ENCODE measurements at places on chromosomes 3 and 15. TPM values are rescaled to one million over a fixed set of nuclear protein-coding genes. Genes with fewer than 3 reads are reported as not detected.

DNA sequence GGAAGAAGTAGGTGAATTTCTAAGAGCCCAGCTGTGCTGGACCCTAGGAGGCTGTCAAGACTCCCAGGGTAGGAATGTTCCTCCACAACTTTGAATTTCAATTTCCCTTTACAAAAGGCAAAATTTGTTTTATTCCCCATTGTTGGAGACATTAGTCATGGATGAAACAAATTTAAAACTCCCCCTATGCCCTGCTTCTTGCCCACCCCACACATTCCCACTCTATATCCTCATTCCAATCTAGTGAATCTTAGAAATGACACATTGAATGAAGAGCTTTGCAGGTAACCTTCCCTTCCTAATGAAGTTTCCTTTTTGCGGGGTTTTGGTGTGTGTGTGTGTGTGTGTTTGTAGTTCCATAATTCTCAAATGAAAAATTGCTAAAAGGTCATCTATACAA lies 72.6 kb downstream of the CCNL1 start:
- DNase-seq: no peak

GRCh38 chr3:4746241-4746958 lies 232.8 kb upstream of the BHLHE40 start:
- DNase-seq: no peak

DNA sequence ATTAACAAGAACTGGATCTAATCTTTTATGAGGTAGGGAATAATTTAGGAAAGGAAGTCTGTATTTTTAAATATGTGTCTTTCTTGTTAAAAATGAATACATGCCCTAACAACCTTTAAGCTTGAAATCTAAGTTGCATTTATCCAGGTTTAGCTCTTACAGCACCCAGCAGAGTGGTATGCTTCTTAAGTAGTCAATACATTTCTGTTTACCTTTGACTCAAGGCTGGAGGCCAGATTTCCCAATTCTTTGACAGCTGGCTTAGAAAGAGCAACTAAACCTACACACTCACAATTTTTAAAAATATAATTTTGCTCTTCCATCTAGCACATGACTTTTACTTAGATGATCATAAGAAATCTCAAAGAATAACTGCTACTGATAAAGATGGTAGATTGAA lies 148.9 kb downstream of the DPH6 start:
- DNase-seq: no peak

GRCh38 chr3:171556574-171557145 lies 96.5 kb upstream of the TNIK start:
- DNase-seq: no peak

DNA sequence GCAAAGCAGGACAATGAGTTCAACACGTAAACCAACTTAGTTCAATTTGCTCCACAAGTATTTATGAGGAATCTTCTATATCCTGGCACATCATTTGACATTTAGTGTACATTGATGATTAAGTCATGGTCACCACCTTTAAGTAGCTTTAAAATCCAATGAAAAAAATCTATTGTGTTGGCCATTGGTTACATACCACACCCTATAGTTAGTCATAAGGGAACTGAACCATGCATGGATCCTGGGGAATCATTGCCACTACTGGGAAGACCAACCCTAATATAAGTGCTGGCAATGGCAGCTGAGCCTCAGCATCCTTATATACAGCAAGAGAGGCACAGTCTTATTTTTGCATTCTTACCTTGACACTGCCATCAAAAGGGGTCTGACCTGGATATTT lies 502.5 kb downstream of the MECOM start:
- DNase-seq: no peak

DNA sequence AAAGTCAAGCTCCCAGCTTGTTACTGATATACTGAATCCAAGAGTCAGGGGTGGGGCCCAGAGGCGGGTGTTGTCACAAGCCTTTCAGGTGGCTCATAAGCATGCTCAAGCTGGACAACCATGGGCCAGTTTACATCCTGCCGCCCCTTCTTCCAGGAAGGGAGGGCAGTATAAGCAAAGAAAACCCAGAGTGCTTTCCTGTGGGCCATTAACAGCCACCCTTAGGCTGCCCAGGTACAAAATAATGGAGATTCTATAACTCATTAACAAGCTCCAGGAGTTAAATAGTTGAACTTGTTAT lies 183.2 kb downstream of the NTRK3 start:
- no peak for DNase-seq

DNA sequence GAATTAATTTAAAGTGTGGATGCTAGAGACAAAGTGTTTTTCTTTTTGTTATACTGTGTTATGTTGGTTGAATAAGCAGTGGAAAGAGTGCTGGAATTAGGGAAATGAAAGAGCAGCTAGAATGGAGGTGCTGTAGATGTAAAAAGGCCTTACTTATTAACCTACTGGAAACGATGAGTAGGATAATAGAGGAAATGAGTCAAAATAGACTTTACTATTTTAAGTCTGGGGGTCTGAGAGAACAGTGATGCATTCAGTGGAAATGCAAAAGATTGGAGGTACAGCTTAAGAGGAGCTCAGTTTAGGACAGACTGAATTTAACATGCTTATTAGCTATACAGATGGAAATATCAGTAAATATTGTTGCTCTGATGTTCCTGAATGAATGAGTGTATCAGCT lies 674.0 kb downstream of the OTOL1 start:
- no peak for DNase-seq

- DNase-seq: no peak
Measured at GRCh38 chr3:45031531-45031930, 5.4 kb downstream of the CLEC3B start.

GRCh38 chr3:114567771-114568170 lies 273.9 kb downstream of the TIGIT start:
- DNase-seq: no peak

- DNase-seq: no peak
Measured at GRCh38 chr3:48034000-48034516, 17.8 kb upstream of the MAP4 start.

GRCh38 chr15:64274341-64274950 lies 81.5 kb downstream of the CSNK1G1 start:
- DNase-seq: no peak

GRCh38 chr3:124318014-124318413 lies 326.1 kb upstream of the ROPN1 start:
- no peak for DNase-seq

DNA sequence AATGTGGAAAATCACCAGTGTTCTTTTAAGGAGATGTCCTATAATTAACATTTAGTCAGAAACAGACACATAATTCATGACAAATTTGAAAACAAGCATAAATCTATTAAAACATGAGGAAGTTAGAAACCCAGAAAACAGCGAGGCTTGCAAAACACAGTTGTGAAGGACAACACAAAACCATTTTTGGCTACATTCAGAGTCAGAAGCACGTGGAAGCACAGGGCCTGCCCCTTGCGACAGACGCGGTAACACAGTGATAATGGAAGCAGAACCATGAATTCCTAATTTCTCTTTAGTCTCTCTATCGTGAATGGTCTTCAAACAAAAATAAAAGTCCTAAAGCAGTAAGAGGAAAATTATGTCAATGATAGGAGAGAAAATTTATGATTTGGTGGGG lies 12.2 kb downstream of the NCEH1 start:
- DNase-seq: no peak

DNA sequence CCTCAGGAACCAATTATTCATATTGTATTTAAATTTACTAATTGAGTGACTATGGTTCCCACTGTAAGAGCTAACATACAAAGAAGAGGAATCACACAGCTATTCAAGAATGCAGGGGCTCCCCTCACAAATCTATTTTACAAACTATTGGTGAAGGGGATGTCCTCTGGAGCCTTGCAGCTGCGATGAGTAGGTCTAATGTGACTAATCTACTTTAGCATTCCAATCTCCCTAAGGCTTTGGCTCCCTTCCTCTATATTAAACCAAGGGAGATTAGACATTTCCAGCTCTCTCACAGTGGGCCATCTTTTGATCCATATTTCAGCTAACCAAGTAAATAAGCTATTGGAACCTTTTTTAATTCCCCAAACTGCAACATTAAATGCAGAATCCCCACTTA lies 514.2 kb upstream of the BCHE start:
- DNase-seq: no peak

DNA sequence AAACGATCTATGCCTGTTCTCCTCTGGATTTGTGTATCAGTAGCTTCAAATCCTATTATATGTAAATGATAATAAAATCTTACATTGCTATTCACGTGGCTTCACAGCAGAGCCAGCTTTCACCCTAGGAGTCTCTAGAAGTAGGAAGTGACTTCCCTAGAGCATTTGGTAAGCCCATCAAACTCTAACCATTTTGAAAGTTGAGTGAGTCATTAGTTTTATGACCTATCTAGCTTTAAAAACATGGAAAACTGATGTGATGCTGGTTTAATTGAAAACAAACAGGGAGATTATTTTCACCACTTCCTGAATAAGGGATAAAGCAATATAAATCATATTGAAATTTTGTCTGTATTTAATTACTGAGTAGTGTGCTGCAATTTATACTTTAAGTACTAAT lies 275.2 kb downstream of the EPHA6 start:
- DNase-seq: no peak

ROPN1 gene
- total RNA-seq: 0.29 TPM

PHC3 gene
- total RNA-seq: 53.0 TPM

HHLA2 gene
- not detected for total RNA-seq

FBXL22 gene
- 24.2 TPM for total RNA-seq

CAMP gene
- 2.6 TPM for total RNA-seq

RGMA gene
- total RNA-seq: 10.2 TPM

TIGIT gene
- not detected for total RNA-seq

CCDC71 gene
- 15.3 TPM for total RNA-seq
